Stimulated activated CD8-positive, alpha-beta memory T cell treated with anti-CD3 and anti-CD28 coated beads, Interleukin-7, amount 100 ng/mL, for 1 hour (primary cell): ENCODE measurements at places on chromosomes 5 and 9.

DNA sequence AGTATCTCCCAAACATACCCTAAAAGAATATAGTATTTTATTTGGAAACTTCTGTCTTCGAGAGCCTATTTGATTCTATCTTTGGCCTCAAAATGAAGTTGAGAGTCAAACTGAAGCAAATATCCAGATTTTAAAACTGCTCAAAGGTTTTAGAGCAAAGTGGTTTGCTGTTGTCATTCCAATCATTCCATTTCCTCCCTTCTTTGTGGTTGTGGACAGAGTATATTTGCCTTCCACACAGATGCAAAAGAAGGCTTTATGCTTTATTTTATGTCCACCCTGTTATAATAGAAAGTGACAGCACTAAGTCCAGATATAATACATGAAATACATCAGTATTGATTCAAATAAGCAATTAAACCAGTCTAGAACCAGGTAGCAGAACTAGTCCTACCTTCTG is 12.4 kb downstream of the GZMK start:
- no peak for DNase-seq

- DNase-seq, result no peak
Measured at GRCh38 chr5:32173267-32174010, 680 bp downstream of the GOLPH3 start.

GRCh38 chr9:78954286-78954685 is 617.5 kb upstream of the TLE4 start:
- no peak for DNase-seq

- no peak for DNase-seq
Measured at GRCh38 chr5:82975396-82975795, 101.8 kb downstream of the TMEM167A start.

DNA sequence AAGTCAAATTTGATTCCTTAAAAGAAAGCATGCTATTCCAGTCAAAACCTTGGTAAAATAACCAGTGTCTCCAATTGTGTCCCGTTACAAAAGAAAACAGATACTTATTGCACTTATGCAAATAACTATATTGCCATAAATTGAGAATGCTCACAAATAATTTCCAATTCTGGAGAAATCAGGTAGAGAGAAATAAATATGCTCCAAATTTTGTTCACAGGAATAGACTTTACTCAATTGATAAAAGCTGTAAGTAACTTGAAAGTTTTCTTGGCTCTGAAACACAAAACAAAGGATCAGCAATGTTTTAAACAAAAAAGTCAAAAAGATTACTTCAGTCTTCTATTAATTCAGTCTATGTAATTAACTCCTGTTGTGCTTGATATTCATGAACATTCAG is 7.8 kb upstream of the DTWD2 start:
- no peak for DNase-seq

DNA sequence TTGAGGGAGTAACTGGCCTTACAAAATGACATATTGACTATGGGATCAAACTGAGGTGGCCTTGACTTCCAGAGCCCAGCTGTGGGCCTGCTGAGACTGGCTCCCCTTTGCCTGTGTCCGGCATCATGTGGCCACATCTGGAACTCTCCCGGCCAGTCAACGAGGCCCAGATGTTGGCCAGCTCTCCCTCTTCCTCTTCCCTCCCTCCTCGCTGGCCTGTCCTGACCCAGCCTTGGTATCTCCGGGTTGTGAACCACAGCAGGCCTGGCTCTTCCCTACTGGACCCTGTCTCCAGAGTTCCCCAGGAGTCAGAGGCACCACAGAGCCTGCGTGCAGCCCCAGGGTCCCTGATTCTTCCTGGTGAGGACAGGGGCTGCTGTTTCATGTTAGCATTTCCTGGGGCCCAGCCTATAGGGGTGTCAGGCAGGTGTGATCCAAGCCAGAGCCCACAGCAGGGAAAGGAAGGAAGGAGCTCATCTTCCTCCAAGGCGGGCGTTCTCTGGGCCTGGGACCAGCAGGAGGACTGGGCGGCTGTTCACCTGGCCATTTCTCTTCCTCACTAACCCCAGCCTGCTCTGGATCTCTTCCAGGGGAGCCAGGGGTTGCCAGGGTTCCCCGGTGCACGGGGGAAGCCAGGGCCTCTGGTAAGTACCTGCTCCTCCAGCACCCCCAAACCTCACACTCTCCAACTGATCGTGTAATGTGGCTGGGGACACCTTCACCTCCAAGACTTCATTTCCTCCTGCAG is 81.2 kb downstream of the COL27A1 start:
- DNase-seq, result no peak

DNA sequence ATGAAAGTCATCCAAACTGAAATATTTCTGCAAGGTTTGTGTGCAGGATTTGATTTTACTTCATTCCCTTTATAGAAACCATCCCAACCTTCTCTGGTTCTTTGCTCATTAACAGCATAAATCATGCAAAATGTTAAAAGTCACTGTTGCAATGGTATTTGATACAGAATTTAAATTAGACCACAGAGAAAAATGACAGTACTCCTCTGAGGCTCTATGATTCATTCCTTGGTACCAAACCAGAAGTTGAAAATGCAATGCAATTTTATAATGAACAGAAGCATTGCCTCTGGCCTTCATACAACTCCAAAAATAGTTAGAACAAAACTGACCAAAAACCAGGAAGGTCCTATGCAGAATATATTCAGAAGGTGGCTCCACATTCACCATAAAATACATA is 607.1 kb downstream of the TLE1 start:
- DNase-seq, result no peak
